Stimulated activated CD4-positive, alpha-beta T cell treated with anti-CD3 and anti-CD28 coated beads, TNF-alpha, amount 100 ng/mL, for 1 hour (primary cell): ENCODE measurements at places on chromosomes 13 and 19.

DNA sequence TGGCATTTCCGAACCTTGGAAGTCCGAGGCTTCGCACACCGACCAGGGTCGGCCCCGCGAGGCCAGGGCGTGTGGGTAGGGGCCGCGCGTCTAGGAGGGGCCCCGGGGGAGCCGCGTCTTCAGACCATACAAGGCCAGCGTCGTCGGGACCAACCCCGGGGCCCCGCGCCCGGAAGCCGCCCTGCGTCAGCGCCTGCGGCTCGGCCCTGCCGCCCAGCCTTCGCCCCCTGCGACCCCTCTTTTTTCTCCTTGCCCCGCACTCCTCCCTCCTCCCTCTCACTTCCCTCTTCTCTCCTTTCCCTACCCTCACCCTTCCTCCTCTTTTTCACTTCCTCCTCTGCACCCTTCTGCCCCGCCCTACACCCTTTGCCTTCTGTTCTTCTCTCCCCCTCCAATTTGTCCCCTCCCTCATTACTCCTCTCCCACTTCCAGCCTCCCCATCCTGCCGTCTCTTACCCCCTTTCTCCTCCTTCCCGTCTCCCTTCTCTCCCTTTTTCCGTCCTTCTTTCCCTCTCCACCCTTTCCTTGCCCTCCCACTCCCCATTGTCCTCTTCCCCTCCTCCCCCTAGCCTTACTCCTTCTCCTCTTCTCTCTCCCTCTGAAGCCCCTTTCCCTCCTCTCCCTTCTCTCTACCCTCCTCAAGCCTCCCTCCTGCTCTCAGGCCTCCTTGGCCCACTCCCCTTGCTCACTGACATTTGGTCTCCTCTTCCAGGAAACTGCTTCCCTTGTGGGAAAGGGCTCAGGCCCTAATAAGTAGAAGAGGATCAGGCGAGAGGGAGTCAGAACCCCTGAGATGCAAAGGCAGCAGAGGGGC, 2.2 kb upstream of the PLEKHG2 start:
- DNase-seq = peak; percentile 58

GRCh38 chr13:40058757-40059236, 403.3 kb downstream of the COG6 start:
- DNase-seq = no peak

DNA sequence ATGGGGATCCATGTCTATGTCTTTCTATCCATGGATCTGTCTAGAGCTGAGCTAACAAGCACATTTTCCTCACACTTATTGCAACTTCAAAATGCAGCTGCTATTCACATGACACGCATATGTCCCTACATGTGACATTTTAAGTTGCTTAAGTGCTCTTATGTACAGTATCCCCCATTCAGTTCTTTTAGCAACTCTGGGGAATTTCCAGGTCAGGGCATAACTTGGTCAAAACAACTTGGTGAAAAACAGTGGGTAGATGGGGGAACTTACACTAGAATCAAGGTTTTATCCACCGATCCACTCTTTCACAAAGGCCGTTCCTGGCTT, 73.0 kb downstream of the COL4A1 start:
- no peak for DNase-seq

- DNase-seq = no peak
Observed at GRCh38 chr13:44104969-44105368, 225.3 kb downstream of the LACC1 start.

GRCh38 chr19:6988257-6988656, 33.0 kb downstream of the MBD3L2B start:
- DNase-seq = no peak

DNA sequence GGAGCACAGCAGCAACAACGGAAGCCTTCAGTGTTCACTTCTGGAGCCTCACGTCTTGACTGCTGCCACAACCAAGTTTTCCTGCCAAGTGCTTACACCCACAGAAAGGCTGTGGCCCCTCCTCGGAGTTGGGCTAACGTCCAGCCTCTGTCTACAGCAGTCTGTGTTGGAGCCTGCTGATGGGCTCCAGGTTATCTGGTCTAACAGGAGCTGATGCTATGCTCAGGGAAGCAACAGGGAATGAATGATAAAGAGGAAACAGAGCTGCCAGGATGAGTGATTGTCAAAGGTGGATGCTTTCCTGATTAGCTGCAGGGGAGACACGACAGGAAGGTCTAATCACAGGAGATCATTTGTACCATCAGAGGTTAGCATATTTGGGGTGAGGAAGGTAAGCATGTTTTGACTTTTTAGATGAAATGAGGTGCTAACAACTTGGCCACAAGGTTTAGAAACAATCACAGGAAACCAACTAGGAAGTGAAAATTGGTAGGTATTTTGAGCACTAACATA, 53.8 kb upstream of the RCBTB2 start:
- no peak for DNase-seq

DNA sequence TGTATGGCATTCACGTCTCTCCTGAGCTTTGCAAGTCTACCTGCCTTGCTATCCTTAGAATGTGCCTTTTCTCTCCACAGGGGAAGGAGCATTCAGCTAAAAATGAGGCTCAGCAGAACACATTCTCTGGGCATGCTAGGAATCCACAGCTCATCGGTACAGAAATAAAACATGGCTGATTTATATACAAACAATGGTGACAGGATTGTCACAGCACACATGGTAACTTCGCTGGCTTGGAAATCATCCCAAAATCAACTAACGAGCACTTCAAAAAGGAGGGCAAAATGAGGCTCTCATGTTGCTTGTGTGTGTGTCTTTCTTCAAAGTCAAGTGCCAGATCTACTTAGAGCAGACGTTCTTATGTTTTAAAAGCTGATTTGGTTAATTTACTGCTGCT, 373.0 kb downstream of the FGF14 start:
- DNase-seq = no peak
